ENCODE measurements at places on chromosomes 12 and 14.

DNA sequence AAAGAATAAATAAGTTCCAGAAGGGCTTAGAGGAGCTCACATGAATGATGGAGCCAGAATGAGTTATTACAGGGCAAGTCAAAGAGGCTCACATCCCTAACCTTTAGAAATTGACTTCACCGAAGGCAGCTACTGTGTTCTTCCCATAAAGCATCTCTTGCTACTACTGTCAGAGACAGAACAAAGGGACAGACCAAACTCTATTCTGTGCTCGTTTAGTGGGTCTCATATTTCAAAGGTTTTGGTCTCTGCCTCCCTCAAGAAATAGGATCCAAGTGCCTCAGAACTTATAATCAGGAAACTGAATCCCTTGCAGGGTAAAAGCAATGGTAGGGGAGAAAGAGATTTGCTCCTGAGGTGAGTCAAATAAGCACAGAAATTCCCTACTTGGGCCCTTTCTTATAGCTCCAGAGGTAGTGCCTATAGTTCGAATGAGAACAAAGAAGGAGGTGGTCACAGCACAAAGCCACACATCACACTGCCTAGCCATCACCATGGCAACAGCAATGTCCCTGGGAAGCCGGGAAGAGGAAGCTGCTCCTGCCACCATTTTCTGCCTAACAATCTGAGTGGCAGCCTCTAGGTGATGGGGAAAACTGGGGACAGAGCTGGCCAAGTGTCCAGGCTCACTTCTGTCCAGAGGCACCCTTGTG lies 294.9 kb downstream of the FOXN3 start:
- no peak for DNase-seq

DNA sequence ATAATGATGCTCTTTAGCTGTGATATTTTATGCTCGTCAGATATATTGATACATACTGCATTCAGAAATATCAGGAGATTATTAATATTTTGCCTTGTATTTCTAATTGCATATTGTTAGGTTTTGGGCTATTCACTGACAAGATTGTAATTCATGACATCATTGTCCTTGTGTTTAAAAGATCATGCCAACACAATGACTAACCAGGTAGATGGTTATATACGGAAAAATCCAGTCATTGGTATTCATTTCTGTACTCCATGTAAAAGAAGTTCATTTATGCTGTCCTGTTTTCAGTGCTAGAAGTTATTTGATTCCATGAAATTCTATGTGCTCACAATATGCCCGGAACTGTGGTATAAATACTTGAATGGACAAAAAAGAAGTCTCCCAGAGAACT lies 107.5 kb downstream of the KITLG start:
- no peak for DNase-seq

DNA sequence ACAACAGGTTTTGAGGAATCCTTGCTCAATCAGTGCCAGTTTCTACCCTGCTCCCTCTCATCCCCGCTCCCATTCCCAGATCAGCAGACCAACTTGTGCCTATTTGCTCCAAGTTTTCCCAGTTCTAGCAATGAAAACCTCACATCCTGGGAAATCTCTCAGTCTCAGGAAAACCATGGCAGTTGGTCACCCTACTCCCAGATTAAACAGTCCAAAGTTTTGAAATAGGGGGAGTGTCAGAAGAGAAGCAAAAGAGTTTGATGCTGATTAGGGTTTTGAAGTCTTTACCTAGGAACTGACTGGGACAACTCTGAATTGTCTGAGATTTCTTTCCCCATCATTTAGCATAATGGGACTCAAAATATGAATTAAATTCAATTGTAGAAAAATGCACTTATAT lies 95.8 kb upstream of the ARID2 start:
- no peak for DNase-seq

DNA sequence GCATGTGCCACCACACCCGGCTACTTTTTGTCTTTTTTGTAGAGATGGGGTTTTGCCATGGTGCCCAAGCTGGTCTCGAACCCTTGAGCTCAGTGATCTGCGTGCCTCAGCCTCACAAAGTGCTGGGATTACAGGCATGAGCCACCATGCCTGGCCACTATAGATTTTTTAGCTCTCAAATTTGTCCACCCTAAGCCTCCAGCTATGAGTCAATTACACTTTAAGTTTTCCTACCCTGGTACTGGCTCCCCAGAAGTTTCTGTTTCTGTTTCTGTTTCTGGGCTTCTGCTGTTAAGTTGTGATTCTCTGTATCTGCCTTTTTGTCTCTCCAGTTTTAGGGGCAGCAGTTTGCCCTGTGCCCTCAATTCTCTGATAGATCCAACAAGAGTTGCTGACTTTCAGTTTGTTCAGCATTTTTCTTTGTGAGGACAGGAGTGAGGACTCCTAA lies 4.4 kb upstream of the TINF2 start:
- no peak for DNase-seq

GRCh38 chr14:100577986-100578431 lies 9.2 kb downstream of the BEGAIN start:
- no peak for DNase-seq

GRCh38 chr14:56189307-56189706 lies 71.1 kb downstream of the PELI2 start:
- no peak for DNase-seq

DNA sequence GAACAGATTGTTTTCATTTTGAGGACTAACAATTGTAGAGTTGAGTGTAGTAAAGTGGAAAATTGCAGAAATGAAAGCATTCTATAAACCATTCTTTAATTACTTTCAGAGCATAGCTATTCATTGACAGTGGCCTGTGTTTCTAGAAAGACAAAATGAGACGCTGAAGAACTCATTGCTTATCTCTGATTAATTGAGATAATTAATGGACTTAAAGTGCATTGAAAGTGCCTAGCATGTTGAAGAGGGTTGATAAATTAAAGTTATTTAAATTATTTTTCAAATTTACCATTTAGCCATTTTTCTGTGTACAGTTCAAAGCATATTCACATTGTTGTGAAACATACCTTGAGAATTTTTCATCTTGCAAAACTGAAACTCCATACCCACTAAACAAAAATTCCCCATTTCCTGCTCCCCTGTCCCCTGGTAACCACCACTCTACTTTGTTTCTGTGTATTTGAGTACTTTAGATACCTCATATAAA lies 57.4 kb downstream of the DAAM1 start:
- DNase-seq, result no peak

GRCh38 chr12:5204271-5204670 lies 160.6 kb downstream of the KCNA5 start:
- no peak for DNase-seq

GRCh38 chr12:89789862-89790261 lies 81.2 kb upstream of the ATP2B1 start:
- DNase-seq, result no peak

DNA sequence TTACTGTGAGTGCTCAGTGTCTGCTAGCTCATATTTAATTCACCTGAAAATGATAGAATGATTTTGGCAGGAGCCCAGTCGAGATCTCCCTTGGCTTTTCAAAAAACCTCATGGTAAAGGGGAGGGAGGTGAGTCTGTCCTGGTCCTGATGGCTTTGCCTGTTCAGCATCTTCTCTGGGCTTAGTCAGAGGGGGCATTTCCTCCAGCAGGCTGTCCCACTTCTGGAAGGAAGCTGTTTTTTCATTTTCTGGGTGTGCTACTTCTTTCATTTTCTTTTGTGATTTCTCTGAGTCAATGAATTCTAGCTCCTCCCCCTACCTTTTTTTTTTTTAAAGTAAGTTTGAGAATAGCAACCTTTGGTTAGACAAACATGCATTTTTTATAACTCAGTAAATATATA lies 58.8 kb downstream of the TMX1 start:
- no peak for DNase-seq

DNA sequence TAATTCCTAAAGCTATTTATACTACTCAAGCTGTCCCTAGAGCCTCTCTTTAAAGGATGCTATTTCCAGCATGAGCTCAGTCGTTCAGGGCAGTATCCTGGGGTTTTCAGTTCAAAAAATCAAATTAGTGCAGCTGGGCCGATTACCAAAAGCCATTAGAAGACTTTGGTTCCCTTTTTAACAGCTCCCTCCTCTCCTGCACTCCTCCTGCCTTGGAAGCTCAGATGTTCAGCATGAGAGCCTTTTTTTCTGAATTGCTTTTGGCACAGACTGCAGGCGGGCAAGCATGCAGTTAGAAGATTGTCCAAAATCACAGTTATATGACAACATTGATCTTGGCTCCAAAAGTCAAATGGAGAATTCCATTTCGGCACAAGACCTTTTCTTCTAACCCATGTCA lies 179.6 kb downstream of the SLC35F4 start:
- no peak for DNase-seq

- DNase-seq, result no peak
Observed at GRCh38 chr12:104656921-104657320, 200.2 kb downstream of the CHST11 start.

DNA sequence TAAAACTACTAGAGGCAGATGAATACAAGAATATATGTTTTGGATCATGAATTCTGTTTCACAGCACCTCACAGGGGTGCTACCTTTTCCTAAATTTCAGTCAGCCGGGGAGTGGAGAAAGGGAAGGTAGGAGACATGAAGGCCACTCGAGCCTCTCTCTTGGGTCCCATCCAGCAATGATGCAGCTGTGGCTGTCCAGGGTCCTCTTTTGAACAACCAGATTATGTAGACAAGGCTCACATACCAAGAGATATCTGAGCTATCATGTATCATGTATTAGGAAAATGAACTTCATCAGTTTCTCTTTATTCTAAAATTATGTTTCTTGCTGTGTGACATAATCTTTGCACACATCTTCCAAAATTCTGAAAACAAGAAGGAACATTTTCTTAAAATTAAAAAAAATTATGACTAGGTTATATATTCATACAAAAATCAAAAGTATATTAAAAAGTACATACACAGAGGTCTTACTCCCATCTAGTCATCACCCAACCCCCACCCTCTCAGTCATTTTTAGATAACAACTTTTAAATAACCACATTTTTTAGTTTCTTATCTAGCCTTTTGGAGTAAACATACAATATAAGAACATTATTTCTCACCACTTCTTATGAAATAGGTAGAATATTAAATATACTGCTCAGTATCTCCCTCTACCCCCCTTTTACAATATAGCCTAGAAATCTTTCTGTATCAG lies 88.7 kb downstream of the ACADS start:
- no peak for DNase-seq

DNA sequence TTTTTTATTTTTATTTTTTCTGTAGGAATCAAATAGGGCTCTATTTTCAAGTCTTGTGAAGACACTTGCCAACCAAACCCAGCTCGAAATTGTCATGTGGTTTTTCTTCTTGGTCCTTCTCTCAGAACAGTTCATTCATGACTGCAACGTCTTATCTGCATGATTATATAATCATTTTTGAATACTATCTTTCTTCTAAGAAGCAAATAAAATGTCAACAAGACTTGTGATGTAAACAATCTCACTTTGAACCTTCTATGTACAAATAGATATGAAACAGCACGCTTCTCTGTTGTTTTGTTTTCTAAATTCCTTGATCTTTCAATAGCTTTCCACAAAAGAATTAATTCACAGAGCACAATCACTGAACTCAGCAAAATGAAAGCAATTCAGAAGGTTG lies 320.7 kb downstream of the SOX5 start:
- DNase-seq, result no peak

GRCh38 chr12:89765959-89766824 lies 57.6 kb upstream of the ATP2B1 start:
- DNase-seq, result no peak

DNA sequence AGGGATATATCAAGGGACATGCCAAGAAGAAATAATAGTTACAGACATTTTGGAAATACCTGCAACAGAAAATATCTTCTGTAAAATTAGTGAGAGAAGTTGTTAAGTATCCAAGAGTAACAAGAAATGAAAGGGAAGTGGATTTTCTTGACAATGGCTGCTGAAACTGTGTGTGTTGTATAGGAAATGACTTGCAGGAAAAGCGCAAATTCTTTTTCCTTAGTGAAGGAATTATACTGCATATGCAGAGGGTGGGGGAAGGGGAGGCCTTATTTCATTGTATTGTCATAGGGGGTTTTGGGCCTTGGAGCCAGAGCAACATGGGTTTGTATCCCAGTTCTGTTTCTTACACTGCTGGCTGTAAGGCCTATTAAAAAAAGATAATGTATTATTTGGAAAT lies 84.4 kb upstream of the DDHD1 start:
- DNase-seq, result no peak

DNA sequence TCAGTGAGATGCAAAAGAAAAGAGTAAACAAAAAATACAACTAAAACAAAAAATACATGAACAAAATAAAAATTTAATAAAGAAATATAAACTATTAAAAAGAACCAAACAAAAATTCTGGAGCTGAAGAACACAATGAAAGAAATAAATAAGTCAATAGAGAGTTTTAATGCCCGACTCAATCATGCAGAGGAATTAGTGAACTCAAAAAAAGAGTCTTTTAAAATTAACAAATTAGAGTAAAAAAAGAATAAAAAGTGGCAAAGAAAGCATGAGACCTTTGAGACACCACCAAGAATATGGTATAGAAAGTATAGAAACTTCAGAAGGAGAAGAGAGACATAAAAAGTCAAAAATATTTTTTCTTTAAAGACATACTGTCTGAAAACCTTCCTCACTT lies 2.6 kb upstream of the KLRC1 start:
- no peak for DNase-seq

- DNase-seq, result no peak
Observed at GRCh38 chr14:96576359-96576758, 74.2 kb downstream of the PAPOLA start.

- no peak for DNase-seq
Observed at GRCh38 chr14:60618241-60618640, 31.0 kb downstream of the SIX1 start.

GRCh38 chr12:114904254-114905003 lies 220.5 kb upstream of the TBX3 start:
- DNase-seq, result no peak

GRCh38 chr12:127780881-127781280 lies 486.1 kb upstream of the TMEM132C start:
- no peak for DNase-seq

GRCh38 chr12:24911271-24911791 lies 37.6 kb downstream of the BCAT1 start:
- DNase-seq, result no peak

DNA sequence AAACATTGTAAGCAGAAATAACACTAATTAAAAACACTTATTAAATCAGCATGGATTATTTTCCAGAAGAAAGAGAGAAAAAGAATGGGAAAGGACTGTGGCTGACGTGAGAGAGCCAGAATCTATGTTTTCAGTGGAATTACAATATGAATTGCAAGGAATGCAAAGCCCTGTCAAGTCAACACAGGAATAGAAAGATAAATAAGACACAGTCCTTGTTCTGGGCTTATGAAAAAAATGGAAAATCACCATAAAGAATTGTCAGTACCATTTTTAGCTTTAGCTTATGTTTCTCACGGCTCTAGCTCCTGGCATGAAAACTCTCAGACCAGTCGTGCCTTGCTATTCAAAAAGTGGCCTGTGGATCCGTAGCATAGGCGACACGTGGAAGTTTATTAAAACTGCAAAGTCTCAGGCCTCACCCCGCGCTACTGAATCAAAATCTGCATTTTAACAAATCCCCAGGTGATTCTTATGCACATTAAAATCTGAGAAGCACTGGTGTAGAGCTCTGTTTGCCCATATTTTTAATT lies 549.1 kb downstream of the RPS29 start:
- DNase-seq, result no peak

GRCh38 chr12:111638556-111638955 lies 39.4 kb upstream of the ATXN2 start:
- DNase-seq, result no peak

All from activated T-helper 9 cell treated with anti-CD3 and anti-CD28 coated beads, Interleukin-2, amount 50 U/mL, for 16 hours (primary cell).